ENCODE measurements at places on chromosomes 16 and 17.

DNA sequence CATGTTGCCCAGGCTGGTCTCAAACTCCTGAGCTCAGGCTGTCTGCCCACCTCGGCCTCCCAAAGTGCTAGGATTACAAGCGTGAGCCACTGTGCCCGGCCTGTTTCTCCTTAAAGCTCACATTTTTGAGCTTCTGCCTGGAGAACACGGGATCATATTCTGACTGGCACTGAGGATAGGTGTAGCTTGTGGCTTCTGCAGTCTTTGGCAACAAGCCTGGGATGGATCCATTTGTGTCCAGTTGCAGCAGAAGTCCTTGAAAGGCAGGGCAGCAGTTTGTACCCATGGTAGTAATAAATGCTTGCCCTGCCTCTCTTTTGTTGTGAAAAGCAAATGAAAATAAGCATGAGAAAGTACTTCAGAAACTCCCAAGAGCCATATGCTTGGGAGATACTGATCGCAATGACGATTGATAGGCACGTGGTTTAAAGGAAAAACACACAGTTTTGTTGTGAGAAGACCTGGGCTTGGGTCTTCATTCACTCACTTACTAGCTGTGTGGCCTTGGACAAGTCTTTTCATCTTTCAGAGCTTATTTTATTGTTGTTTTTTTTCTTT, 3.1 kb upstream of the CORO7 start:
- no peak for DNase-seq

DNA sequence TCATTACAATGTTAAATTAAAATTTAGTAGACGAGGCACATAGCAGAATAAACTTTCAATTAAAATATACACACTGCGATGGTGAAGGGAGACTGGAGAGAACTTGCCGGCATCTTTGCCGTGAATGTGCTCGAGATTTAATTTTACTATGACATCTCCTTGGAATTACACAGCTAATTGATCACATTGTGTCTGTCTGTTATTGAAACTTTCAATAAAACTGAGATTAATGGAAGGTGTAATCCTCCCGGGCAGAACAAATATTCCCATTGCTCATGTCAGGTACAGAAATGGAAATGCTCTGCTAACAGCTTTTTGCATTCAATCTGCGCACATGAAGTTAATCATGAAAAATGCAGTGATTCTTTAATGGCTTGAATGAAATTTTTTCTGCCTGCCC, 210.1 kb upstream of the NLRP1 start:
- DNase-seq: no peak

DNA sequence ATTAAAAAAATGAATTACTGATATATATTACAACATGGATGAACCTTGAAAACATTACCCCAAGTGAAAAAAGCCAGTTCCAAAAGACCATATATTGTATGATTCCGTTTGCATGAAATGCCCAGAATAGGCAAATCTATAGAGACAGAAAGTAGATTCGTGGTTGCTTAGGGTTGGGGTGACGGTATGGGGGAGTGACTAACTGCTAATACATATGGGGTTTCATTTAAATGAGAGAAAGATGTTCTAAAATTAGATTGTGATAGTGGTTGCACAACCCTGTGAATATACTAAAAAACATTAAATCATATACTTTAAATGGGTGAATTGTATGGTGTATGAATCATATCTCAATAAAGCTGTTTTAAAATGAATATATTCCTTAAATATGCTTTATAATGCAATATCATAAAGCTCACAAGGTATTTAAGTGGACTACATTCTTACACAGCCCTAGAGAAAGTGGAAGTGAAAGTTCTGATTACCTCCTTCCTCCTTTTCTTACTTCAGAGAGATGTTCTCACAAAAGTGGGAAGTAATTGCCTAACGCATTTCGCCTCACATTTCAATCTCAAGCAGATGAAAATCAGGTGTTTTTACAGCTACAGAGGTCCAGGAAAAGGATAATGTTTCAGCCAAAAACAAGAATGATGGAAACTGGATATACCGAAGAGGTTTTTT, 142.7 kb upstream of the GNAO1 start:
- no peak for DNase-seq

DNA sequence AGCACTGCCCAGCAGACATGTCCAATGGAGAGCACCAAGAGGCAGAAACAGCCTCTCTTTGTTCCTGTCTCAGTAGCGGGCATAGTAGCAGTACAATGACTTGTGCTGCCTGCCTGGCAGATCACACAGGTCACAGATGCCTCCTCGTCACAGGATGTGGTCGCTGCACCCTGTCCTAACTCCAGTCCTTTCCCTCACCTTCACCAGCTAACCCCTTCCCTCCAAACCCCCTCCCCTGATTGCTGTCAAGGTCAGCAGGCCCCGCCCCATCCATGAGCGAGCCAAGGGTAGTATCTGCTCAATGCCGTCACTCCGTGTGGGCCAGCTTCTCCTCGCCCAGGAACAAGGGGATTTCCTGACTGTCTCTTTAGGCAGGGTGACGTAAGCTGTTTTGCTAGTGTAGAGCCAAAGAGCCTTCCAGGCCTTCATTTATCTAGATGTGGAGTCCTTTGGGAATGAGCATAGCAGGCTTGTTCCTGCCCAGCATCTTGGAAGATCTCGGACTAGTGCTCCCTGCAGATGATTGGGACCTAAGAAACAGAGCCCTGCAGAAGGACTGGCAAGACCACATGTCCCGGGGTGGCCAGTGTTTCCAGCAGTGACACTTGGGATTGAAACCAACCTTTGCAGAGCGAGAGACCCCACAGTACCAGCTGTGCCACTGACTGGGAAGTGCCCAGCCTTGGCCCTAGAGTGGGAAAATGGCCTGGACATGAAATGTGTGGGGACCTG, 75.9 kb upstream of the TNRC6C start:
- DNase-seq: peak; percentile 16

DNA sequence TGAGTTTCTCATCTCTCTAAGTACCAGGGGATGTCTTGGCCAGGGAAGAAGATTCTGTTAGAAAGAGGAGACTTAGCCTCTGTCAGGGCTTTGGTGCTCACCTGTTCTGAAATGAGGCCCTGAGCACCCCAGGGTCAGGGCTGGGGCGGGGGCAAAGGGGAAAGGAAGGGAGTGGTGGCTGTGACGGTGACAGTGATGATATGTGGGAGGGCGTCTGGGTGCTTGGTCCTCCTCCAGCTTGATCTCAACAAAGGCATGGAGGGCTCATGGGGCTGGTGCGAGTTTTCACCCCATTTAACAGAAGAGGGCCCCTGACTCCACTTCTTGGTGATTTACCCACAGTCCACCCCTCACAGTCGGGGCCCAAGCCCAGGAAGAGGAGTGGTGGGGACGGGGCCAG, 15.1 kb downstream of the SOX8 start:
- DNase-seq: no peak

DNA sequence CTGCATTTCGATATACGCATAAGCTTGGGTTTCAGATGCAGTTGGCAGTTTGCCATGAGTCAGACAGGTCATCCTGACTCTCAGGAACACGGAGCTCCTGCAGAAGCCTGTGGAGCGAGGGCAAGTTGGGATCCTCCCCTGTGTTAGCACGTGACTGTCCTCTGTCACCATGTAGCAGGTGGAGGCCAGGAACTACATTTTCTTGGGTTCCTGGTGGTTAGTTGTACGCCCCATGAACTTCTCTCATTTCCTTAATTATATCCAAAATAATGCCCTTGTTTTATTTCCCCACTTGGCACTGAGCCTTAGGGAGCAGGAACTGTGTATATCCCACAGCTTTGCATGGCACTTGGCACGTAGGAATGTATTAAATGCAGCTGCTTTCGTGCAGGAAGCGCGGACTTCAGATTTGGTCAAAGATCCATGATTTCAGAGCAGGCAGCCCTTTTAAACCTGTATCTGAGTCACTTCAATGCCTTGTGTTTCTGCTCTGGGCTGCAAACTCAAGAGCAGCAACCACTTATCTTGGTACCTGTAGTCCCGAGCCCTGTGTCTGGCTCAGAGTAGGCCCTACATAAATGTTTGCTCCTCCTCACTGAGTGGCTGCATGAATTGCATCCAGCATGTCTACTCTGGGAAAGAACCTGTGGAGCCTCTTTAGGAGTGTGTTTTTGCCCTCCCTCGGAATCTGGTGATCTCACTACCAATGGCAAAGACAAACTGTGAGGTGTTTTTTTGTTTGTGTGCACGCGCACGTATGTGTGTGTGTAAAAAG, 428.4 kb downstream of the MAF start:
- no peak for DNase-seq

GRCh38 chr17:58691701-58692238, at the start of gene TEX14:
TEX14 (minus strand) TSS chr17:58692045; CDS start chr17:58652001, 40,044 bp downstream.
- DNase-seq: no peak

DNA sequence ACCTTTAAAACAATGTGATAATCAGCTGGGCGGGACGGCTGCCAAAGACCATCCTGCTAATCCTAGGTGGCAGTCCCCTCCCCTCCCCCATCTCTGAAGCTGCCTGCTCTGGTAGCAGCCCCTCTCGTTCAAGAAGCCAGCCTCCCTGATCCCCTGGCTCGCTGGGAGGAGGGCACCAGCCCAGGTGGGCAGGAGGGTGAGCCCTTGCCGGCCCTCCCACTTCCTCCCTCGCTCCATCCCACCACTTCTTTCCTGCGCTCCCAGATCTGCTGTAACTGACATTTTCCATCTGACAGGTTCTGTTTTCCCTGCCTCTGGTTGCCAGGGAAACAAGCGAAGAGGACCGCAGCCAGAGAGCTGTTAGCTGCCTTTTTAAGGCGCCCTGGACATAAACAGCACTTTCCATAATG, 155.7 kb upstream of the TNRC6C start:
- no peak for DNase-seq

- peak; percentile 91 for DNase-seq
Measured at GRCh38 chr17:75261336-75262111, at the start of the genes GGA3 and MRPS7. GGA3 (minus strand) TSS chr17:75261606; CDS start chr17:75261587, 19 bp downstream. MRPS7 (plus strand) TSS chr17:75261879; CDS start chr17:75261901, 22 bp downstream.

DNA sequence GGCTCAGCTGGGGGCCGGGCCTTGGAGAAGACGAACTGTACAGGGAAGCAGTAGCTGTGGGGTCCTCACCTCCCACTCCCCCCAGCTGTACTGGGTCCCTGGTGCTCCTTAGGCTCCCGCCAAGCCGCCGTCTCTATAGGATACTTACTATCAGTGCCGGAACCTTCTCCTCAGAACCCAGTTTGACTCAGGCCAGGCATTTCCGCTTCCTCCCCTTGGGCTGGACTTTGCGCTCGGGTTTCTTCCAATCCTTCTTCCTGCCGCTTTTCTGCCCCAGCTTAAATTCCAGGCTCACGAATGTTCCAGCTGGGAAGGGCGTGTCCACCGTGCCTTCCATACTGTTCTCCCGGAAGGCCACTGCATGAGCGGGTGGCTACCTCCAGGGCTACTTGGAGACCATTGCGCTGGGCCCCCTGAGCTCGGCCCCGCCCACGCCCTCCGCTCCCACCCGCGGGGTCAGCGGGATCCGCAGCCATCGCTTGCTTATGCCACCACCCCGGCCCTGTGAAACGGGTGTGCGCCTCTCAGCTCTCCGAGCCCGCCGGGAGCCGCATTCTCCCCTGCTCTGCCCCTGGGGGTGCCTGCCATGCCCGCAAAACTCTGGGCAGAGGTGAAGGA, 1795.9 kb downstream of the TP53TG3F start:
- DNase-seq: no peak

GRCh38 chr16:68396481-68396880, 51.8 kb downstream of the SMPD3 start:
- DNase-seq: no peak

- no peak for DNase-seq
Measured at GRCh38 chr17:5921512-5922282, 148.5 kb upstream of the WSCD1 start.

DNA sequence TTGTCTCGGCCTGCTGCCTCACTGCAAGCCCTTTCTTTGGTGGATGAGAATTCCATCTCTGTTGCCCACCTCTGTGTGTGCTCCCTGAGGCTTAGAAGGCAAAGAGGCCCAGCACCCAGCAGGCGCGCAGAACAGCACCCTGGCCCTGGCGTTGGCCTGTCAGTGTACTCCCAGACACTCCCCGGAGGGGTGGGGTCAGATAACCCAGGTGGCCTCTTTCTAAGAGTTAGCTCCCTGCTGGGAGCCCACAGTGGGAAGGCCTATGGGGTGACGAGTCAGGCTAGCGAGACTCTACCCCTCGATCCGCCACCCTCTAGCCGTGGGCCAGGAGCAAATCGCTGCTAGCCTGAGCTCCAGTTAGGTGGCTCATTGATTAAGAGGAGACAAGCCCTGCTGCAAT, 38.1 kb downstream of the SRL start:
- DNase-seq: no peak

- peak; percentile 98 for DNase-seq
Measured at GRCh38 chr17:75855310-75856061, at the start of gene WBP2. WBP2 (minus strand) TSS chr17:75855335; CDS start chr17:75855297, 38 bp downstream.

DNA sequence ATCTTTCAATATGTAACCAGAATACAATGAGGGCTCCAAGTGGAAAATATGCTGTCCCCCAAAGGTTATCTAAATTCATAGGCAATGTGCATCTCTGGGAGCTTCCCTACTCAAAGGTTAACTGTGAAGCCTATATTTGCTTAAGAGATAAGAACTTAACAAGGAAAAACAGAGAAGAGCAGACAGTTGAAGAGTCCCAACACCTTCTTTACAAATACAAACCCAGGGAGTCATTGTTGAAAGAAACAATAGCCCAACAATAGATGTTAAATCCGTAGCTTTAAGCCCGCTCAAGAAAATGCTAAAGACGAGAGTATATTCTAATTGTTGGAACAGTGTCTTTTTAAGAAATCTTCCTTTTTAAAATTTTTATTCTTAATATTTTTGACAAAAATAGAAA, 87.8 kb downstream of the CDH8 start:
- DNase-seq: no peak

- no peak for DNase-seq
Measured at GRCh38 chr16:80875616-80876015, 71.2 kb upstream of the CDYL2 start.

GRCh38 chr17:979539-980405, at the start of gene NXN:
NXN (minus strand) TSS chr17:979776.
- DNase-seq: peak; percentile 71

- no peak for DNase-seq
Measured at GRCh38 chr16:70740914-70741782, 55.3 kb upstream of the MTSS2 start.

DNA sequence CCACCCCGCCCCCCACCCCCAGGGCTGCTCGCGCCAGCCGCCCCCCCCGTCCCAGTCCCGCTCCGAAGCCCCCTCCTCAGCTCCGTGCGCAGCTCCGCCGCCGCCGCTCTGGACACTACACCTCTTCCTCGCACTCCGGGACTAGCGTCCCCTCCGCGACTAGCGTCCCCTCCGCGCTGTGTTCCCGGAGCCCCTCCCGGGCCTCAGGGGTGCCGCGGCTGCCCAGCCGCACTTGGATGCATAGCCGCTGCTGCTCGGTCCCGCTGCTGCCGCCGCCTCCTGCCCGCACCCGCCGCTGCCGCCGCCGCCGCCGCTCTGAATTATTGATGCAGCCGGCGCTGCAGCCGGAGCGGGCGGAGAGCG, at the start of gene CBLN1:
CBLN1 (minus strand) TSS at position 359 of the 363 bp plus-strand sequence. CDS start 373 bp downstream, outside the sequence.
- DNase-seq: no peak

GRCh38 chr16:61798741-61799140, 237.5 kb downstream of the CDH8 start:
- DNase-seq: no peak
